LoVo (cell line): ENCODE measurements at places on chromosomes 2 and 18.

DNA sequence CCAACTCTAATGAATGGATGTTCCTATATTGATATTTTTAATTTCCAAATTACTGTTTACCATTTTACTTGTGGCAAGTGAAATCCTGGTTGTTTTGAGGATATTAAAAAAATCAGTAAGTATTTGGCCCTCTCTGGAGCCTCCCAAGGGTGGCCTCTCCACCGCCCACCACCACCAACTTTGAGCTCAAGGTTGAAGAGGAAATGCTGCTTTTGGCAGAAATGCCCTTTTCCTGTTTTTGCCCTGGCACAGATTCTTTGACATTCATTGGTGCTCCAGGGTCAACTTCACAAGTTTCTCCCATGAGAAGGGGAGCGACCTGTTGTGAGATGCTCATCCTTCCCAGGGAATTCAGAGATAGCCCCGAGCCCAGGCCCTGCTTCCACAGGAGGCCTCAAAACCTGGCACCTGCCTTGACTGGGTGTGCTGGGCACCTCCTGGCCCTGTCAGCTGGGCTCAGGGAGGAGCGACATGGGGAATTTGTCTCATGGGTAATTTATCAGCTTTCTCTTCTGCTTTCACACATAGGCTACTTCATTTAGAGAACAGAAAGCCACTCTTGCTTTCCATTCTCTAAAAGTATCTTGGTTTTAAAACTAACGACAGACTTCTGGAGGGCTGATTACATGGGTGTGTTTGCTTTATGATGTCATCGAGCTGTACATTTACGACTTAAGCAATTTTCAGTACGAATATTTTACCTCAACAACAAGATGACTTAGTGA is 6.9 kb downstream of the CD8A start:
- no peak for DNase-seq

DNA sequence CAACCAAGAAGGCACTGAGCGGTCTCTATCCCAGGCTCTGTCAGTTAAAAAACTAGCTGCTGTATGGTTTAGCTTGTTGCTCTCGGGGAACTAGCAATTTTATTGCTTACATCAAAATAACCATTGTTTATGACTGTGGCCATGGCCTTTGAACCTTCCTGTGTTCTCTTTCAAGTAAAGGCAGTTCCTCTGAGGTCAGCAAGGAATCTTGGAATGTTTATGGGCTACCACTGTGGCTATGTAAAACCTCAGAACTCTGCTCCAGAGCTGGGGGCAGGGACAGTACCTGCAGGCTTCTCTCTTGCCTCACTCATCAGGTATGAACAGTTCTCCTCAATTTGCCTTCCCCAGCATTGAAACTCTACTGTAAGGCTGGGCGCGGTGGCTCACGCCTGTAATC is 416.0 kb upstream of the NETO1 start:
- DNase-seq, result peak; percentile 62

- no peak for DNase-seq
Measured at GRCh38 chr2:21646345-21646744, 522.6 kb downstream of the TDRD15 start.

- DNase-seq, result peak; percentile 33
Measured at GRCh38 chr2:113894156-113894743, 4.4 kb downstream of the ACTR3 start.

DNA sequence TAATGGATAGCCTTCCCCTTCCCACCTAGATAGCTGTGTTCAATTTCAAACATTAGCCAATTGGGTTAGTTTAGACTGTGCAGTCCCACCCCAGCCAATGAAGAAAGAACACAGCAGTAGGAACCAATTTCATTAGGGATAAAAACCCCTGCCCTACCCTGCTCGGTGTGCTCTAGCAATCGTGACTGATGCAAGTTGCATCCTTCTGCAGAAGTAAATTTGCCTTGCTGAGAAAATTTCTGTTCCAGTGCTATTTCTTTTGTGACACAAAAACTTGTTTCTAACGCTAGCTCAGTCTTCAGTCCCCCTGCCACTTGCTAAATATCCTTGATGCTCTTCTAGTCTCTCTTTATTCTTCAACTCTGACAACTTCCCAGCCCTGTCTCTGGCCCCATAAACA is 15.2 kb upstream of the SAP130 start:
- no peak for DNase-seq

DNA sequence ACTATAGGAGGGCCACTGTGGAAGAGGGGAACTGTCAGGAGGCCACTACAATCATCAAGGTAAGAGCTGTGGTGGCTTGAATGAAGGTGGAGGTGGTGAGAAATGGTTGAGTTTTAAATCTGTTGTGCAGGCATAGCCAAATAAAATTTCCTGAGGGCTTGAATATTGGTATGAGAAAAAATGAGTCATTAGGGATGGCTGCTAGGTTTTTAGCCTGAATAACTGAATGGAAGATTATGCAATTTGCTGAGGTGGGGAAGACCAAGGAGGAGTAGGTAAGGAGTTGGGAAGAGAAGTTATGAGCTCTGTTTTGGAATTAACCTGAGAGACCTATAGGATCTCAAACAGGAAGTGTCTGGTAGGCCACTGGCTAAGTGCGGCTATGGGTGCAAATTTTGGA is 84.0 kb downstream of the KLHL14 start:
- no peak for DNase-seq

DNA sequence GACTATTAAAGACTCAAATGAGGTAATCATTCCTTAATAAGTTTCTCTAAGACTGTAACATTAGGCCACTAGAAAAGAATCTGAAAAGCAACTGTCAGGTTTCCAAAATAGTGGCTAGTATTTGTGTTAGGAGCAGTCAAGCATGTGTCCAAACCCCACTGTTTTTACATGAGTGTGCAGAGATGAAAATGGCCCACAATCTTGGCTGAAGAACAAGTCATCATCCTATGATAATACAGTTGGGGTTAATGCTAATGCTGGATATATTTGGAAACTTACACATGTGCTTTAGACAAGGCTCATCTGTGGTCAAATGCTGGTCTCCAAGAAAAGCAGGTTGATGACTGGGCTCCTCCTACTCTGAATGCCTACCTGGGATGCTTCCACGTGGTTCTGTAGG is 73.6 kb downstream of the MAIP1 start:
- DNase-seq, result no peak

DNA sequence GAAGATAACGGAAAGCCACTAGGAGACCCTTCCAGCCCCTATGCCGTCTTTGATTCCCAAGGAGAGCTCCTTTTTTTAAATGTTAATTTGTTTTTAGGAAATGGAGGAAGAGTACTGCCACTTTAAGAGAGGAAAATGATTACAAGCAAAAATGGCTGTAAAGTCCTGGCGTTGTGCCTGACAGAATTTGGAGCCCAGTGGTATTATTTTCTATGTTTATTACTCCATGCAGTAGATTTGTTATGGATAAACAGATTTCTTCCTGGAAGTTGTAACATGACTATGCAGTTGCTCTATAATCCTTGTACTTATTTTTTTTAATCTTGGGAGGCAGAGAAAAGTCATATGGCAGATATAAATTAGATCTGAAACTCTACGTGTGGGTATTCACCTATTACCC is 141.3 kb downstream of the GBX2 start:
- no peak for DNase-seq

- DNase-seq, result no peak
Measured at GRCh38 chr2:159925975-159926374, 128.0 kb upstream of the CD302 start.

DNA sequence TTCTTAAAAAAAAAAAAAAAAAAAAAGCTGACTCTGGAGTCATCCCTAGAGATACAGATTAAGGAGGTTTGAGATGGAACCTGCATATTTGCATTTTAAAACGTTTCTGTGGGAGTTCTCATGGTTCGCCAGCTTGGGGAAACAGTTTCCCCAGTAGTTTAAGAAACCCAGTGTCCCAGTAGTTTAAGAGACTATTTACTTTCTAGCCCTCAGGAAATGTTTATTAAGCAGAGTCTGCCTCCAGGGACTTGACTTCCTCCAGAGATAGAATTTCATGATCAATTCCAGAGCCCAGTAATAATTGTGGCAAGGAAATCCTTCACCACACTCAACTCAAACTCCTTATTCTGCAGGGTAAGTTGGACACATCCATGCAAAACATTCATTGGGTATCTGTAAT is 39.1 kb downstream of the DIPK1C start:
- no peak for DNase-seq

GRCh38 chr18:5534845-5535244 is 9.0 kb downstream of the EPB41L3 start:
- DNase-seq, result no peak

DNA sequence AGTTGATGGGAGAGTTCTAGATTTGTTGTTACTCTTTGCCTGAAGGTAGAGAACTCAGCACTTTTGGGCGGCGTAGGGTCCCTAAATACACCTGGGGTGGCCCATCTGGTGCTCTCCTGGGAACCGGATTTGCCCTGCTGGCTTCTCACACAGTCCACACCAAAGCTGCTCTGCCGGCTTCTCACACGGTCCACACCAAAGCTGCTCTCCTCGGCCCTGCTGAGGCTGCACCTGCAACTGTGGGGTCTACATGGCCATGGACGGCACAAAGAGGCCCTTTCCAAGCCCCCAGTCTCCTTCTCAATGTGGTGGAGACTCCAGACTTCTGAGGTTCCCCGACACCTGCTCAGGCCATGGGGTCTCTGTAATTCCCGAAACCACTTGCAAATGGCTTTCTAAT is 124.8 kb upstream of the GPC1 start:
- DNase-seq, result no peak

- peak; percentile 36 for DNase-seq
Measured at GRCh38 chr2:100291152-100291970, 30.9 kb downstream of the LONRF2 start.

DNA sequence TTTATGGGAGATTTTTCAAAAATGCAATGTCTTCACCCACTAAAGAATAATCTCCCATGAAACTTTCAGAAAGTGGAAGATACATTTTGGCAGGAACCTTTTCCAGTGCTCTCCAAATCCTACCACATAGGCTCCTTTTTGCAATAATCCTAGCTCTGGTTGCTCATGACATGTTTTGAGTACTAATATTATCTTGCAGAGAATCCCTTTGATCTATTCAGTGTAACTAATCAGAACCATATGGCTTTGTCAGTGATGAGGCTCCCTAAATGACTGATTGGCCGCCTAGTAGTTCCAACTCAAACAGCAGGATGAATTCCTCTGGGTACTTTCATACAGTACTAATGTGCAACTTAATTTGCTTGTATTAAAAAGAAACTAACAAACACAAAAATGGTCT is 544.0 kb upstream of the FAM98A start:
- DNase-seq, result no peak

DNA sequence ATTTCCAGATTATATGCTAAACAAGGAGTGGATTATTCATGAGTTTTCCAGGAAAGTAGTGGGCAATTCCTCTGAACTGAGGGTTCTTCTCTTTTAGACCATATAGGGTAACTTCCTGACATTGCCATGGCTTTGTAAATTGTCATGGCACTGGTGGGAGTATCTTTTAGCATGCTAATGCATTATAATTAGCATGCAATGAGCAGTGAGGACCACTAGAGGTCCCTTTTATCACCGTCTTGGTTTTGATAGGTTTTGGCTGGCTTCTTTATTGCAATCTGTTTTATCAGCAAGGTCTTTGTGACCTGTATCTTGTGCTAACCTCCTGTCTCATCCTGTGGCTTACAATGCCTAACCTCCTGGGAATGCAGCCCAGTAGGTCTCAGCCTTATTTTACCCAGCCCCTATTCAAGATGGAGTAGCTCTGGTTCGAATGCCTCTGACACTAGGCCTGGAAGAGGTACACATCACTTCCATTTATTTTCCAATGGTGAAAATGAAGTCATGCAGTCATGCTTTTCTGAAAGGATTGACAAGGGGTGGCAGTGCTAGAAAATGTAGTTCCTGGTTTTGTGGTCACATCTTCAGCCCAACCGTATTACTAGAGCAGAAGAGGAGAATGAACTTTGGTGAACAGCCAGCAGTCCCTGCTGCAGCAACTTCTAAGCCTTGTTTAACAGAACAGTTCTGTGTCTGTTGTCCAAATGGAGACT is 26.6 kb upstream of the ITGA4 start:
- no peak for DNase-seq
